GM19239 (cell line): ENCODE measurements at places on chromosomes 1 and 21.

DNA sequence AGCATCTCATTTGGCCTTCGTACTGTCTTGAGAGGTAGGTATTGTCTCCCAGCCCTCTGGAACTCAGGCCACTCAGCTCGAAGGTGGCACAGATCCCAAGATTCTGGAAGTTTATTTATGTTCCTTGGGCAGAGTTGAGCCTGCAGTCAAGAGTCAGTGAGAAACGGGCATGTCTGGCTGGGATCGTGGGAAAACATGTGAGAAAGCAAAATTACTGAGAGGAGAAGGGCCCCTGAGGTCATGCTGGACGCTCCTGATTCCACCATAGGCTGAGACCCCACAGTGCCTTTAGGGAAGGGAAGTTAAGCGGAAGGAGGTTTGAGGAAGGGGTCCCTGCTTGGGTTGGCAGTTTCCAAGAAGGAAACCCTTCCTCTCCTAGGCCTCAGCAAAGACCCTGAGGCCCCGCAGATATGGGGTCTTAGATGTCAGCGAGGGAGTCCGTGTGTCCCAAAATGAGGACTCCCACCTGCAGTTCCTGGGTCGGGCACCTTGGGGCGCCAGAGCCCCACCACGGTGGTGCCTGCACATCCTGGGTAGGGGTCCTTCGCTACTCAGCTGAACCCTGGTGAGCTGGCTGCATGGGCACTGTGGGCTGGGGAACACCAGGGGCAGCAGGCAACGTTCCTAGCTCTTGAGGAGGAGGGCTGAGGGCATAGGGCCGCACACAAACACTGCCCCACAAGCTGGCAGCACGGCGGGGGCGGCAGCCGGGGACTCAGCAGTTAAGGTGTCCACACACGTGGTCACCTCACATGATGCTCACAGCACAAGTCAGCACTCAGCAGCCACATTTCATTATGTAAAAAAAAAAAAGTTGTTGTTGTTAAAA, 12.3 kb upstream of the SEMA4A start:
- DNase-seq, result no peak

DNA sequence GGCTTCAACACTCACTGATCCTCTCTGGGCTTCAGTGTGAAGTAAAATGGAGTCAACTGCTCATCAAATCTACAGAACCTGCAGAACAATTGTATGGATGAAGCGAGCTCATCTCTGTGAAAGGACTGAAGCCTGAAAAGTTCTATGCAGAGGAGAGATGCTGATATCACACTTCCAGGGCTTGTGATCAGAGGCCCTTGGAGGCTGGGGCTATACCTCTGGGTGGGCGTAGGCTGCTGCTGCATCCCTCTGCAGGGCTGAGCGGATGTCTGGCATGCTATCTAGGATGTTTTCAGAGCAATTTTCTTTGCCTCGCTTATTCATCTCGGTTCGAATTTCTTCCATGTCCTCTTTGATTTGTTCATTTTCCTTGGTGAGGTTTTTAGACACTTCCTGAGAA, 17.6 kb downstream of the OLFML2B start:
- DNase-seq, result no peak

- DNase-seq, result no peak
Measured at GRCh38 chr21:41767606-41768436, 969 bp upstream of the RIPK4 start.

DNA sequence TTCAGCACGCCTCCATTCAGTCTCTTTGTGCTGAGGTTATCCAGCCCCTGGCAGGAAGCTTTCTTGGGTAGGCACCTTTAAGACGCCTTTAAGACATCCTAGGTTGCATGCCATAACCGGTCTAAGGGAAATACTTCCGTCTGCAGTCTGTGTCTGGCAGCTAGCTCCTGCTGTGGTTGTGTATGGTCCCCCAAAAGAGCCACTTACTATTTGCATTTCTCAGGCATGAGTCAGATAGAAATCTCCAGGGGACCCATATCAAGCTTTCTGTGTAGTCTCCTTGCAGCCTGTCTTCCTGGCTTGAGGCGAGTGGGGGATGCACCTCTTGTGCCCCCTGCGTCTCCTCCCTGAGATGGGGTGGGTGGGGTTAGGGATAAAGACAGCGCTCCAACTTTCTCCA, 10.0 kb upstream of the RYR2 start:
- no peak for DNase-seq

GRCh38 chr1:46539972-46540371, 11.5 kb downstream of the KNCN start:
- no peak for DNase-seq

DNA sequence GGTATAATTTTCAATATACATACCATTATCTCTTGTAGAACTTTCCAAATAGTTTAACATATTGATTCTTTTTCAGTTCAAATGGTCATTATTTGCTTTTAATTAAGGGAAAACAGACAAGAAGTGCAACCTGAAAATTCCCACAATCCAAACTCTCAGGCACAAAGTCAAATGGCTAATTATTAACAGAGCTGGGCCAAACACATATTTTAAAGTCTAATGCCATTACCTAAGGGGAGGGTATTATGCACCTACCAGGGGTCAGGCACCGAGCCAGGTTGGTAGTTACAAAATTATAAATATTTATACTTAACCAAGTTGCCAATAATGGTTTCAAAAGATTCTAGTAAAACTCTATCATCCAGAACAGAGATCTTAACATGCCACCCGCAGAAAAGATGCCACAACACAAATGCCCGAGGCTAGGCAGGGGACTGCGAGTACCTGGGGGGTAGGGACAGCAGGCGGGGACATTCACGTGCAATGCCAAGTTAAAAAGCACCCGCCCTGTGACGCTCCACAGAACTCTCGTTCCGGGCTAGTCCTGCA, 15.0 kb downstream of the LBR start:
- DNase-seq, result no peak

GRCh38 chr1:77230051-77230450, 10.8 kb upstream of the PIGK start:
- no peak for DNase-seq
